ENCODE measurements at places on chromosomes 2 and 18.
A peak's percentile ranks its signal among the peaks of the same experiment; 100 is the strongest.

GRCh38 chr18:22831441-22831904 lies 101.7 kb upstream of the RBBP8 start:
- DNase-seq: peak; percentile 91

DNA sequence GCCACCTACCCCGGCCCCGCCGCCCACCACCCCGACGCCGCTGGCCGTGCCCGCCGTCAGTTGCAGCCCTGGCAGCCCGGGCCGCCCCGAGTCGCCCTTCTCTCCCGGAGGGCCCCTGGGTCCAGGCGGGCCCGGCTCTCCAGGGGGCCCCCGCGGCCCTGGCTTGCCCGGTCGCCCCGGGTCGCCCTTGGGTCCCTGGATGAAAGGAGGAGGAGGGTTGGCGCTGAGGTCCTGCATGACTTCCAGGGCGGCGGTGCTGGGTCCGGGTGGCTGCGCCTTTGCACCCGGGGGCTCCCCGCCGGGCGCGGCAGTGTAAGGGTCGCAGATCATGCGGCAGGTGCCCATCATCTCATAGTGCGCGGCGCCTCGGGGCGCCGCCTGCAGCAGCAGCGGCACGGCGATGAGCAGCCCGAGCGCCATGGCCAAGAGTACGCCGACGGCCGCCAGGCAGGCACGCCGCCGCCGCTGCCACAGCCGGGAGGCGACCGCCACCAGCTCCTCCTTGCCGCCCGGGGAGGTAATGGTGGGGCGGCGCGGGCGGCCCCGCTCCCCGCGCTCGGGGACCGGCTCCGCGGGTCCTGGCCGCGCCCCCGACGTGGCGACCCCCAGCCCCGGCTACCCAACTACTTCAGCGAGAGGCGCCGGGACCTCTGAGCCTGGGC lies 570 bp downstream of the C1QL2 start:
- DNase-seq: no peak

GRCh38 chr18:6741232-6741663 lies 11.7 kb downstream of the ARHGAP28 start:
- peak; percentile 100 for DNase-seq

- no peak for DNase-seq
Observed at GRCh38 chr2:155442088-155442487, 743.6 kb downstream of the KCNJ3 start.

GRCh38 chr2:221254299-221254698 lies 317.8 kb downstream of the EPHA4 start:
- DNase-seq: no peak

DNA sequence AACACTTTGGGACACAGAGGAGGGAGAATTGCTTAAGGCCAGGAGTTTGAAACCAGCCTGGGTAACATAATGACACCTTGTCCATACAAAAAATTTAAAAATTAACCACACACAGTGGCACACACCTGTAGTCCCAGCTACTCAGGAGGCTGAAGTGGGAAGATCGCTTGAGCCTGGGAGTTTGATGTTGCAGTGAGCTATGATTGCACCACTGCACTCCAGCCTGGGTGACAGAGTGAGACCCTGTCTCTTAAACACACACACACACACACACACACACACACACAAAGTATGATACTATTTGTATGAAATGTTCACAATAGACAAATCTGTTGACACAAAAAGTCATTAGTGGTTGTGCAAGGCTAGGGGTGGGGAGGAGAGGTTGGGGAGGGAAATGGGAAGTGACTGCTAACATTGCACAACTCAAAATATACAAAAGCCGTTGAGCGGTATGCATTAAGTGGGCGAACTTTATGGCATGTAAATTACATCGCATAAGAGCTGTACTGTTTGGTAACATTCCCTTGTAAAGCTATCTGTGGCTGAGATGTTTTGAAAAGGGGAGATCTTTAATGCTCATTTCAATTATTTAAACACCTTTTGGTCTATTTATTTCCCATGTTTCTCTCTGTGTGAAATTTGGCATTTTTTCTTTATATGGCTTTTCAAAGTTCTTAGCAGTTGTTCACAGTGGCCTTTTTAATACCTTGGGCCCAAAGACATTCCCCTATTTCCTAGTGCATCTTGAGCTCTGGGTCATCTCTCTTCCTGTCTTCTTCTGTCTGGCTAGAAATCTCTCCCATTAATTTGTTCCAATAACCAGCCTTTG lies 58.9 kb upstream of the ZNF516 start:
- DNase-seq: peak; percentile 90

DNA sequence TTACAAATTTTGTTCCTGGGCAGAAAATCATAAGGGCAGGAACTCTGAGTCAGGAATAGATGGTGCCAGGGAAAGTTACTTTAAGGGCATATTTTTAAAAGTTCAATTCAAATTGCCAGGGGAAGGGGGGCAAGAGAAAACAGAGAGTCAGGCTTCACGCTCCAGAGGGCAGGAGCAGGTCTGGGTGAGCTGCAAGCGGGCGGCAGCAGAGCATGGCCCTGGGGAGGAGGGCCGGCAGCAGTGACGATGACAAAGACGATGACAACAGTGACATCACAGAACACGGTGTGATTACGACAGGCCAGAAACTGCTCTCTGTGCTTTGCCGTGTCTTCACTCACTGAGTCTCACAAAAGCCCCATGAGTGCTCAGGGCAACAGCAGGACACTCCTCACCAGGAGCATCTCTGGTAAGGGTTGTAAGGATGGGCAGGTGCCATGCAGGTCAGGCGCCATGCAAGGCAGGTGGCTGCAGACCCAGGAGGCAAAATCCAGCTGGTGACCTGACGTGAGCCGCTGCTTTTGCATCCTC lies 23.3 kb downstream of the CHST10 start:
- peak; percentile 5 for DNase-seq

DNA sequence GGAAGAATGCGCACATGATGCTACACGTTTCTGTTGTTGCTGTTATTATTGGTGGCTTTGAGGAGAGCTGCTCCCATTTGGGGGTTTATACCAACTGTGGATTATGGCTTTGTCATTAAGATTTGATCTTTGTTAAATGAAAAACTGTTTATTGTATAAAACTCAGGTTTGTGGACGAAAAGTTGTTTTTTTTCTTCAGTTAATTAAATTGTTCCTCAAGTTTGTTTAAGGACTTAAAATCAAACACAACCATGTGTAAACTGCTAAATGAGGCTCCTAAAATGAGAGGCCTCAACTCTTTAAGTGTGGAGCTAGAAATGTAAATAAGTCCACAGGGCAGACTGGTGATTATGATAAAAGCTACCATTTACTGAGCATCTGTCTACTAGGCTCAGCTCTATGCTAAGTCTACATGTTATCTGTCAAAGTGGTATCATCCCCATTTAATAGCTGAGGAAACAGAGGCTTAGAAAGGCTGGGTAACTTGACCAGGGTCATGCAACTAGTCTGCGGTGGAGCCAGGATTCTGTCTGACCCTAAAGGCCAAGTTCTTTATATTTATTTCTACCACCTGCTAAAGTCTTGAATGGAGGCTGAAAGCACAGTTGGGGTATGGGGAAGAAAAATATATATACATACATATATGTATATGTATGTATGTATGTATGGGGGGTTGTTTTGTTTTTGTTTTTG lies 4.1 kb downstream of the MYCN start:
- no peak for DNase-seq

GRCh38 chr18:7754725-7755181 lies 187.6 kb downstream of the PTPRM start:
- peak; percentile 17 for DNase-seq

- DNase-seq: peak; percentile 96
Observed at GRCh38 chr2:215698566-215698965, 262.7 kb upstream of the FN1 start.

- DNase-seq: no peak
Observed at GRCh38 chr18:35620765-35621164, 39.2 kb downstream of the GALNT1 start.

DNA sequence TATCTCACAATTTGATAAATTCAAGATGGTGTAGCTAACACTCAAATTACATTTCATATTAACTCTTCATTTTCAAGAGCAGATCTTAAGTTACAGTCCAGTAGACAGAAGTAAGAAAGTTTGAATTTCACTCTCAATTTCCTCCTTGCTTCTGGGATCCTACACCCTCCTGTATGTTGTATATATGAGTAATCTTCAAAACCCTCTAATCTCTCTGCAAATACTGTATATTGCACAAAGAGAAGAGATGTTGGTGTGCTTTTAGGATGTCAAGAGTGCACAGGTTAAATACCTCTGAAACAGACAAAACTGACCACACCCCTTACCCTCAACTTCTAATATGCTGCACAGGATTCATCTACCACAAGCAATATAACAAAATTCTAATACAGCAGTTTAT lies 6.7 kb downstream of the CHST9 start:
- no peak for DNase-seq

DNA sequence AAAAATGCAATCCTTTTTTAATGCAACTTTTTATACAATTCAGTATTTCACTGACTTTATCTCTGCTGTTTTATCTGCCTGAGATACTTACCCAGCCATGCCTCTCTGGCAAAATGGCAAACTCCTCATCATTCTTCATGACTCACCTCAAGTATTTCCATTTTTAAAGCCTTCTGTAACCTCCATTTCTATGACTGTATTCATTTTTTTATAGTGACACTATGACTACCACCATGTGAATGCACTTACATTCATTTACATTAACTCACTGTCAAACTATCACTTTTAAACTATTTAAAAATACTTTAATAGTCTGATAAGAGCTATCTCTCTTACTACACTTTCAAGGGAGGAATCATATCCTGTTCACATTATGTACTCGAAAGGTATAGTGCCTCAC lies 99.4 kb upstream of the SCN7A start:
- DNase-seq: peak; percentile 96

DNA sequence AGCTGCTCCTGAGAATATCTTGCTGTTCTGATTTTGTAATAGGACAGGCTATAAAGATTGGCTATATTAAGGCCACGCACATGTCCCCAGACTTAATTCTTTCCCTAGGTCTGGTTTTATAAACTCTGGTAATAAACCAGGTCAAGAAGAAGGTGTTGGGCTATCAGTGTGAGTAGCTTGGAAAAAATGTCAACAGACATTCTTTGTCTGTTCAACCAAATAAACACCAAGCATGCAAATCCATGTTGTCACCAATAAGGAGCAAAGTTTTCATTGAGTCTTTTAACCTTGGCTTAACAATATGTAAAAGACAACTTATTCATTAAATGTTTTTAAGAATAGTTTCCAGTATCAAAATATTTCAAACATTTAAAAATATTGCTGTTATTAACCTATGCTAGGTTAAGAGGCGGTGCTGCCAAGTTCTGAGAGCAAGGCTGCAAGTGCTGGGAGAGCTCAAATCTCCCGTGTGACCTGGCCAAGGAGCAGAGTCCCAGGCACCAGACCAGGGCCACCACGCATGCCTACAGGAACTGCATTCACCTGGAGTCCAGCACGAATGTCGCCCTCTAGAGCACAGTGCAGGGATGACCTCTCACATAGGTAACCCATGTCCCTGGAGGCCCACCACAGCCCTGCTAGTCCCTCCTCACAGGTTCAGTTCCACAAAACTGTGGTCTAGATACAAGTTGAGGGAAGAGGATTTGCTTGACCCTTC lies 120.5 kb upstream of the POU3F3 start:
- no peak for DNase-seq

GRCh38 chr18:7803956-7804469 lies 236.9 kb downstream of the PTPRM start:
- DNase-seq: no peak

GRCh38 chr2:127134235-127134634 lies 27.3 kb upstream of the BIN1 start:
- no peak for DNase-seq

GRCh38 chr18:31204833-31205232 lies 42.2 kb upstream of the DSC1 start:
- no peak for DNase-seq

- DNase-seq: no peak
Observed at GRCh38 chr2:175353275-175353674, 171.8 kb upstream of the ATP5MC3 start.

- DNase-seq: no peak
Observed at GRCh38 chr2:1619556-1619955, 124.8 kb downstream of the PXDN start.

DNA sequence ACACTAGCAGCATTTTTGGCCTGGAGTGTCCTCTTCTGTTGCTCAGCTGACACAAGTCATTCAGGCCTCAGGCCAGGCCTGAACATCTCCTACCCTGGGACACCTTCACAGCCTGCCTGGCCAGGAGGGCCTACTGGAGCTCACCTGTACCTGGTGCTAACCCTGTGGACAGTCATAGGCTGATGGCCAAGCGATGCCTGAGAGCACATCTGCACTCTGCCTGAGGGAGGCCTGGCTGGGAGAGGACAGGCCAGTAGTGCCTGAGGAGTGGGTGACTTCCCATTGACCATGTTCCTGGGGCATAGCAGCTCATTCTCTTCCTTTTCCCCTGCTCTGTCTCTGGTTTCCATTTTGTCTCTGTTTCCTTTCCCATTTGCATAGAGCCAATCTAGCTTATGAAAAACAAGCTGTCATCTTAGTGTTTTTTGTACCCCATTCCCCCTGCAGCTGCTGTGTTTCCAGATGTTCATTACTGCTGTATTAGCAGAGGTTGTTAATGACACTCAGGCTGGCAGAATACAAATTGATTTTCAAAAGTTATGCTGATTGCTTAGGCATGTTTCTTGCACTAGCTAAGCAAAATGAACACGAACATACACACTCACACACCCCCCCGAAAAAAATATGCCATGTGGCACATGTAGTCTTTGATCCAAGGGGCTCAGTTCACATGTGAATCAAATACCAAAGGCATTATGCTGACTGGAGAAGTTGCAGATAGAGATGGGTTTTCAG lies 149.7 kb upstream of the HS6ST1 start:
- DNase-seq: no peak

- DNase-seq: peak; percentile 56
Observed at GRCh38 chr2:127576433-127577207, 41.1 kb downstream of the MYO7B start.

GRCh38 chr2:126963390-126963789 lies 64.7 kb downstream of the TEX51 start:
- no peak for DNase-seq

- no peak for DNase-seq
Observed at GRCh38 chr2:124534028-124534427, 508.9 kb downstream of the CNTNAP5 start.

GRCh38 chr2:107462181-107462580 lies 364.5 kb upstream of the RGPD4 start:
- DNase-seq: no peak

- DNase-seq: no peak
Observed at GRCh38 chr2:118222273-118222594, 134.0 kb downstream of the INSIG2 start.

DNA sequence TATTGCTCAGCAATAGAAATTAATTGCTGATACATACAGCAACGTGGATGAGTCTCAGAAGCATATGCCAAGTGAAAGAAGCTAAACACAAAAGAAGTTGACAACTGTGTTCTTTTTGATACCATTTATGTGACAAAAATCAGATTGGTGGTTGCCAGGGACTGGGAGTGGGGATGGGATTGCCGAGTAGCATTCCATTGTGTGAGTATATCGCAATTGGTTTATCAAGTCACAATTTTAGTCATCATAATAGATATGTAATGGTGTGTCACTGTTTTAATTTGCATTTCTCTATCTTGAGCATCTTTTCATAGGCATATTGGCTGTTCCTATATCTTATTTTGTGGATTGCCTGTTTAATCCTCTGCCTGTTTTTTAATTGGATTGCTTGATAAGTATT lies 20.9 kb downstream of the STRADB start:
- DNase-seq: peak; percentile 53

GRCh38 chr2:27347641-27348040 lies 8.9 kb downstream of the GTF3C2 start:
- DNase-seq: no peak
